ENCODE measurements at places on chromosomes 6 and 20.

DNA sequence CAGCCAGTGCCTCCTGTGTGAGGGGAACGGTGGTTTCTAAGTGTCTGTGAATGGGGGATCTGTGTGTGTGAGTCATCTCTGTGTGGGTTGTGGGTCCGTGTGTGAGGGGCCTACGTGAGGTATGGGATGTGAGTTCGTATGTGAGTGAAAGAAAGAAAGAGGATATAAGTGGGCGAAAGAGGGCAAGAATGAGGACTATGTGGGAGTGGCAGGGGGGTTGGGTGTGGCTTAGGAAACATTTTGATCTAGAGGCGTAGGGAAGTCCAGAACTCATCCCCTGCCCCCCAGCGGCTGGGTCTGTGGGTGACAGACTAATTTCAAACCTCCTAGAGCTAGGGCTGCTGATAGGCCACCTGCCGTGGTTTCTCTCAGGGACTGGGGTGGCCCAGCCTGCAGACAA is 35.5 kb downstream of the DHX35 start:
- peak; percentile 6 for DNase-seq

- DNase-seq = no peak
These were observed 28.5 kb upstream of the PIM1 start for GRCh38 chr6:37141281-37142049.

DNA sequence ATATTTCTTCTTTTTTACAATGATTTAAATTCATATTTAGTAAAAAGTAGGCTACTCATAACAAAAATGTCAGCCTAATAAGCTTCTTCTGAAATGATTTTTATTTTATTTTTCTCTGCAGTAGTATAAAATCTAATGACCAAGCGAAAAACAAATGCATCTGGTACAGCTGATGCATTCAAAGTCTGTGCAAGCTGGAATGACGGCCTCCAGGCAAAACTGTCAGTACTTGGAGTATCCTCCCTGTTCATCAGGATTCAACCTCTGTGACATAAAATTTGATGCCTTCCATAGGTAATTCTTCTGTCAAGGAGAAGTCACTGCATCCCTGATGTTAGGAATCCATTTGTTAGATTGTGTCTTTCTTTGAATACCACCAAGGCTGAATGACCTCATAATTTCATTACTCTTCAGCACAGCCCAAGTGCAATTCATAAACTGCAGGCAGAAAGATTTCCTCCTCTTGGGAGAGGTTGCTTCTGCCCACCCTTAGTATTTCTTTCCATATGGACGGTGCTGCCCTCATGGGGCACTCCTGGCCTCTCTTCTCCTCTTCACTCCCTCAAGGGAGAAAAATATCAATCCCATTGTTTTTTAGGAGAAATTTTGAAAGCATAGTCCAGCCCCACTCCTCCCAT is 146.4 kb upstream of the STXBP5 start:
- DNase-seq = no peak

DNA sequence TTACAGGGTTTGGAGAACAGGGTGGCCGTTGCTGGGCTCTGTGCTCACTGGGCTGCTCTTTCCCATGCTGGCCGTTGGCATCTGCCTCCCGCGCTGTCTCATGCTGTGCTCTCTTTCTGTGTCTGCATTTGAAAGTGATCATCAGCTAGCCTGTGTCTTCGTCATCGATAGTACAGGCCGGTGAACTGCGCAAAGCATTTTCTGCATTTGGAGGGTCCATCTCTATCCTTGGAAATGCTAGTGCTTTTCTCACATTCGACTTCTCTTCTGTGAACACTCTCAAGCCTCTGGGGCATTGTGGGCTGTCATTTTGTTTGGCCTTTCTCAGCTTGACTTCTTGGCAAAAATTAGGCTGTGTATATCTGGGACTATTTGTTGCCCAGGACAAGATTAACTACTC is 6.8 kb upstream of the SNHG17 start:
- DNase-seq = no peak

DNA sequence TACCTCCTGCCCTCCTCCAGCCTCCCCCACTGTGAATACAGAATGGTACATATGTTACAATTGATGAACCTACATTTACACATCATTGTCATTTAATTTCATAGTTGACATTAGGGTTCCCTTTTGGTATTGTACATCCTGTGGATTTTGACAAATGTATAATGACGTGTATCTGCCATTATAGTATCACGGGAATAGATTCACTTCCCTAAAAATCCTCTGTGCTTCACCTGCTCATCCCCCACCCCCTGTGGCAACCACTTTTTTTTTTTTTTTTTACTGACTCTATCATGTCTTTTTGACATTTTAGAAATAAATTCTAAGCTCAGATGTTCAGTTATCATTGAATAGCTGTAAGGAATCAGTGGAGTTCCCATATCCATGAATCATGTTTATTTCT is 30.4 kb downstream of the HECA start:
- DNase-seq = no peak

DNA sequence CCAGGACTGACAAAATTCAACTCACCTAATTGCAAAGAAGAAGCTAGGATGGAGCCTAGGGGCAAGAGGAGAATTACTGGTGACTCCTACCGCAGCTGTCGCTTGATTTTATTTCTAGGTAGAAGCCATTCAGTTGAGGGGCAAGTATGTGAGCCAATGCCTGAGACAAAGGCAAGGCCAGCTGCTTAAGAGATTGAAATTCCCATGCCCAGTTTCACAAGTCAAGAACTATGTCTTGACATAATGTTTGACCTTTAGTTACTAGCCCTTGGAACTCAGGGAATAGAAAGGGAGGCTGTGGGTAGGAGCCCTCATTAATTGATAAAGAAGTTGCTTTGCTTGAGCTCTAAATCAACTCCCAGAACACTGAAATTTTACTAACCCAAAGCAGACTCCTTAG is 54.0 kb downstream of the GPR63 start:
- DNase-seq = no peak

DNA sequence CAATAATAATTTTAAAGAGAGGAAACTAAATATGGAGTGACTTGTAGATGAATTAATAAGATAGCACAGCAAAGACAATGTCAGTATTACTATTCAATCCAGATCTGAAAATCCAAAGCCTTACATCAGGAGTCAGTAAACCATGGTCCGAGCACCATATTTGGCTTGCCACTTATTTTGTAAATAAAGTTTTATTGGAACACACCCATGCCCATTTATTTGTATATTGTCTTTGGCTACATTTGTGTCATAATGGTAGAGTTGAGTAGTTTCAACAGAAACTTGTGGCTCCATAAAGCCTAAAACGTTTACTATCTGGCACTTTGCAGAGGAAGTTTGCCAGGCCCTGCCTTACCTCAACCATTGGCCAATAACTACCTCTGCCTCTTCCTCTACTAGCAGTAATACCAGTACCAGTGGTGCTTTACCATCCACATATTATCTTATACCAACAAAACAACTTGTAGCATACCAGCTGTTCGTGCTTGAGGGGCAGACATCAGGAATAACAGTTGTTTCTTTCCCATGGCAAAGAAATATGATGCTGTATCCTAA is 51.8 kb upstream of the SYNJ2 start:
- no peak for DNase-seq

GRCh38 chr6:39421383-39422225 is 99.1 kb upstream of the KCNK16 start:
- no peak for DNase-seq

DNA sequence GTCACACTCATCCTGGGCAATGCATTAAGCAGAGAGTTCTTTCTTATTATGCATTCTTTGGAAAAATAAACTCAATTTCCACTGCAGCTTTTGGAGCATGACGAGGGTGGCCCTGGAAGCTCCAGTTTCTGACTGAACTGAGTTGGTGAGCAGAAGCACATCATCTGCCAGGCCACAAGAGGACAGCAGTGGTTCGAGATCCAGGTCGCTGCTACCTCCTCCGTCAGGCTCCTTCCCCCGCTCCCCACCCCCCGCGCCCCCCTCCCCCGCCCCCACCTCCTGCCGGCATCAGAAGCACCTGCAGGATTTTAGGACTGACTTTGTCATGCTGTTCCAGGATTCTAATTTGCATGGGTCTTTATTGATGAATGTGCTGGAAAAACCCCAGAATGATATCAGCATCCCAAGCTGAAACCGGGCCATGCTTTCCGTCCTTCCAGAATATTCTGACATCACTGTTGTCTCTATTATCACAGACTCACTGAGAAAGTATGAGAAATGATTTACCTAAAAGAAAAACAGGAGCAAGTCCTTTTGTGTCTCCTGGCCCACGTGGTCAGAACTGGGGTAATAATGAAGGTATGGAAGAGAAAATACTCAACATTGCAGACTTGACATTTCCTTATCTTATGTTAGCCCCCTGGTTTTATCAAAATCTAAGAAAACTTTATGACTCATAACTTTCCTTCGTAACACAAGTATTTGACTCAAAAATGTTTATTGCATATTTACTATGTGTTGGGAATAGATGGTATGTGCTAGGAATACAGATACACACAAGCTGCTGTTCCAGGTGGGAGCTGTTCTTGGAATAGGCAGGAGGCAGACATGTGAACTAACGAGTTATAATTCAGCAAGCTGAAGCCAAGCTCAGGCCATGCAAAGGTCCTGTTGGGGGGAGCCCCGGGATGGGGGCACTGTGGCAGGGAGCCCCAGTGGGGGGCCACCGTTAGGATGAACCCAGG is 220.2 kb upstream of the EXOC2 start:
- DNase-seq = no peak

GRCh38 chr20:2217857-2218539 is 77.8 kb upstream of the TGM3 start:
- peak; percentile 26 for DNase-seq

DNA sequence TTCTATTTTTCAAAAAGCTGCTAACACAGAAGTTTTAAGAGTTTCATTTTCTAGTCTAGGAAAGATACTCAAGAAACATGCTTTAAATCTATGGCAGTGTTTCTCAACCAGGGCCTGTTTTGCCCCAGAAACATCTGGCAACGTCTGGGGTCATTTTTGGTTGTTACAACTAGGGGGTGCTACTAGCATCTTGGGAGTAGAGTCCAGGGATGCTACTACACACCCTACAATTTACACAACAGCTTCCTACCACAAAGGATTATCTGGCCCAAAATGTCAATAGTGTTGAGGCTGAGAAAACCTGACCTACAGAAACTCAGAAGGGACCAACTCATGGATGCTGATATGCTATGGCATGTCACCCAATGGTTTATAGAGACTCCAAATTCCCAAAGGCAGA is 24.4 kb downstream of the SERAC1 start:
- no peak for DNase-seq

DNA sequence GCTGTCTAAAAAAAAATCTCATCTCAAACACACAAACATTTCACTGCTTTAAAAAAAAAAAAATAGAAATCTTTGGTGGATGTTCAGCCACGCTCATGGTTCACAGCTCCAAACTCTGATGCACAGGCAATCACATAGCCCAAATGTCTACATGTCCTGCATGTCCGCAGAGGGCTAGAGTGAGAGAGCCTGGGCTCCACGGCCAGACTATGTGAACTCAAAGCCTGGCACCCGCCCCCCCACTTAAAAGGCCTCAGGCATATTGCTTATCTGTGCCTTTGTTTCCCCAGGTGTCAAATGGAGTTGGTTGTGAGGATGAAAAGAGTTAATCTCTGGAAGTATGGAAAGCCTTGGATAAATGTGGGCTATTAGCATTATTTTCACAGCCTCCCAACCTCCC is 10.5 kb upstream of the PTGIS start:
- DNase-seq = no peak

- no peak for DNase-seq
These were observed 19.5 kb upstream of the SIRT5 start for GRCh38 chr6:13554929-13555333.

DNA sequence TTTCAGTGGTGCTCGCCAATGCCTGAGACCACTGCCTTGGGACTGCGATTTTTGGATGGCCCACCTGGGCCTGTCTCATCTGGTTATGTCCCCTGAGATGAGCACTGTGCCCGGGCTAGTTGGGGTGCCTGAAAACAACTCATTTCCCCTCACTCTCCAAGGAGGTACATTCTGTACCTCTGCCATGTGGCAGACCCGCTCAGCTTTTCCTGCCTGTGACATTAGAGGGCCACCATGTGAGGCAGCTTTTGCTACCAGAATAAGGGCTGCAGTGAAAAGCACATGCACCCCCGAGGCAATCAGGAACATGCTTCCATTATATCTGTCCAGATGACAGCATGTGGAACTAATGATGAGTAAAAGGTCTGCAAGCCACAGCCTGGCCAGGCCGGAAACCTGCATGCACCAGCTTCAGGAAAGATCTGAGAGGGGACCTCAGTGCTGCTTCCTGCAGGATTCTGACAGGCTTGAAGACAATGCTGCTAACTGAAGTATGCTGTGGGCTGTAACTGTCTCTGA is 11.3 kb upstream of the SRSF6 start:
- DNase-seq = no peak

GRCh38 chr6:43896329-43897255 is 126.6 kb downstream of the VEGFA start:
- DNase-seq = no peak

DNA sequence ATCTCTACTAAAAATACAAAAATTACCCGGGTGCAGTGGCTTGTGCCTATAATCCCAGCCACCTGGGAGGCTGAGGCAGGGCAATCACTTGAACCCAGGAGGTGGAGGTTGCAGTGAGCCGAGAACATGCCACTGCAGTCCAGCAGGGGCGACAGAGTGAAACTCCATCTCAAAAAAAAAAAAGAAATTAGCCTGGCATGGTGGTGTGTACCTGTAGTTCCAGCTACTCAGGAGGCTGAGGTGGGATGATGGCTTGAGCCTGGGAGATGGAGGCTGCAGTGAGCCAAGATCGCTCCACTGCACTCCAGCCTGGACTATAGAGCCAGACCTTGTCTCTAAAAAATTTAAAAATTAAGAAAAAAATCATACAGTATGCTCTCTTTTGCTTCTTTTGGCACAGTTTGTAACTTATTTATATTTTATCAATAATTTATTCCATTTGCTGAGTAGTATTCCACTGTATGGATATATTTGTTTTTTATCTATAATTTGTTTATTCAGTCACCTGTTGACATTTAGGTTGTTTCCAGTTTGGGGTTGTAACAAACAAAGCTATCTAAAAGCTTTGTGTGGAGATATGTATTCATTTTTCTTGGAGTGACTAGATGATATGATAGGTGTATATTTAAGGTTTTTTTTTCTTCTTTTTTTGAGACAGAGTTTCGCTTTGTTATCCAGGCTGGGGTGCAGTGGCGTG is 8.0 kb upstream of the MYBL2 start:
- no peak for DNase-seq

DNA sequence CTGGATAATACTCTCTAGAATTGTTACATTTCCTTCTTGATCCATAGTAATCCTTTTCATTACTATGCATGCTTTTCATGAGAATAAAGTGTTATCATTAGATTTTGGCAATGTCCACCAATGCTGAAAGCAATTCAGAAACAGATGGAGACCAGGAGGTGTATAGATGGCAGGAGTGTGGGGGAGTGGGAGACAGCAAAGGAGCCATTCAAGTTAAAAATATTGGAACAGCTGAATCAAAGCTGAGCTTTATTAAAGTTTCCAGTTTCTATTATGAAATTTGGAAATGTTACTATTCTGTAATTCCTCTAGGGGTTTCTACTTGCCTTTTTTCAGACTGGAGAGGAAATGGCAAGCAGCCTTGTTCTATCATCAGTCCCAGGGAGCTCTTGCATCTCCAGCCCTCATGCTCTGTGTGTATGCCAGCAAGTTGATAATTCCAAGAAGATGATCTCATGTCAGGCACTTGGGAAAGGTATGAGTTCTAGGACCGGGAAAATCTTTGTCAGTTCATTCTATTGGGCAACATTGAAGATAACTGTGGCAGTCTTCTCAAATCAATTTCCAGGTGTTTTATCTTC is 228.0 kb downstream of the CD109 start:
- DNase-seq = no peak

Data from CD4-positive, alpha-beta T cell treated with Interleukin-21 for 1 hour (primary cell).